Stimulated activated CD4-positive, alpha-beta T cell treated with anti-CD3 and anti-CD28 coated beads, Interleukin-1b, Interleukin-23, amount 100 ng/mL, for 4 hours (primary cell): ENCODE measurements at places on chromosomes 7 and 10.

DNA sequence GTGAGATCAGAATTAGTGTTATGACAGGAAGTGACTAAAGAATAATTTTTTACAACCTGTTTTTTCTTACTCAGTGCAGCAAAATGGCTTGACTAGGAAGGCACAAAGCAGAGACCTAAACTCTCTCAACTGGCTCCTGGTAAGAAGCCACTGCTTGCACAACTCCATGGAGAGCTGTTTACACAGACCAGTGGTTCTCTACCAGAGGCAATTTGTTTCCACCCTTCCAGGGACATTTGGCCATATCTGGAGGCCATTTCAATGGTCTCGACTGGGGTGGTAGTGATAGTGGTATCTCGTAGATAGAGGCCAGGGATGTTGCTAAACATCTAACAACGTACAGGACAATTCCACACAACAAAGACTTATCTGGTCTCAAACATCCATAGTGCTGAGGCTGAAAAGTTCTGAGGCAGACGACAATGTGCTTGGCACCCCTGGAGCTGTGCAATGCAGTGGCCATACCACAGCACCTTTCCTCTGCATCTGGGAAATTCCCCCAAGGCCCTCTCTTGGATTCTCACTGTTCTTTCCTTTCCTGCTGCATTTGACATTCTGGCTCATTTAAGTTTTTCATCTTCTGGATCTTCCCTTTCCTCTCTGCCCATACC, 105.4 kb upstream of the LAMB4 start:
- DNase-seq, result no peak

DNA sequence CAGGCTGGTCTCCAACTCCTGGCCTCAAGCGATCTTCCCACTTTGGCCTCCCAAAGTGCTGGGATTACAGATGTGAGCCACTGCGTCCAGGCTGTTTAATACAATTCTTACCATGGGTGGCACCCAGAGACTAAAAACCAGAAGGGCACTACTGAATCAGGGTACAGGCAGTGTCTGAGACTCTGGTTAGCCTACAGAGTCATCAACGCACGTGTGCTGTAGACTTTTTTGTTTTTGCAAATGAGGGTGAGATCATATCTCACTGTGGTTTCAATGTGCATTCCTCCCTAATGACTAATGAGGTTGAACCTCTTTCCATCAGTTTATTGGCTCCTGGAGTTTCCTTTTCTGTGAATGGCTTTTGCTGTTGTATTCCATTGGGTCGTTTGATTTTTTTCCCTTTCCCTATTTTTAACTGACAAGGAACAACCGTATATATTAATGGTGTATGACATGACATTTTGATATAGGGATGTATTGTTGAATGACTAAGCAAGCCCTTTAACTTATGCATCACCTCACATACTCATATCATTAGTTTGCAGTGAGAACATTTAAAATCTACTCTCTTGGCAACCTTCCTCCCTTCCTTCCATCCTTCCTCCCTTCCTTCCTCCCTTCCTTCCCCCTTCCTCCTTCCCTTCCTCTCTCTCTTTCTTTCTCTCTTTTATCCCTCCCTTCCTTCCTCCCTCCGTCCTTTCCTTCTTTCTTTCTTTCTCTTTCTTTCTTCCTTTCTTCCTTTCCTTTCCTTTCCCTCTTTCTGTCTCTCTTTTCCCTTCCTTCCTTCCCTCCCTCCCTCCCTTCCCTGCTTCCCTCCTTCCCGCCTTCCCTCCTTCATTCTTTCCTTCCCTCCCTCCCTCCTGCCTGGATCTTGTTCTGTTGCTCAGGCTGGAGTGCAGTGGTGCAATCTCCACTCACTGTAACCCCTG, 9.3 kb upstream of the TMEM270 start:
- DNase-seq, result no peak

GRCh38 chr7:152674860-152675758, 832 bp downstream of the XRCC2 start:
- no peak for DNase-seq

DNA sequence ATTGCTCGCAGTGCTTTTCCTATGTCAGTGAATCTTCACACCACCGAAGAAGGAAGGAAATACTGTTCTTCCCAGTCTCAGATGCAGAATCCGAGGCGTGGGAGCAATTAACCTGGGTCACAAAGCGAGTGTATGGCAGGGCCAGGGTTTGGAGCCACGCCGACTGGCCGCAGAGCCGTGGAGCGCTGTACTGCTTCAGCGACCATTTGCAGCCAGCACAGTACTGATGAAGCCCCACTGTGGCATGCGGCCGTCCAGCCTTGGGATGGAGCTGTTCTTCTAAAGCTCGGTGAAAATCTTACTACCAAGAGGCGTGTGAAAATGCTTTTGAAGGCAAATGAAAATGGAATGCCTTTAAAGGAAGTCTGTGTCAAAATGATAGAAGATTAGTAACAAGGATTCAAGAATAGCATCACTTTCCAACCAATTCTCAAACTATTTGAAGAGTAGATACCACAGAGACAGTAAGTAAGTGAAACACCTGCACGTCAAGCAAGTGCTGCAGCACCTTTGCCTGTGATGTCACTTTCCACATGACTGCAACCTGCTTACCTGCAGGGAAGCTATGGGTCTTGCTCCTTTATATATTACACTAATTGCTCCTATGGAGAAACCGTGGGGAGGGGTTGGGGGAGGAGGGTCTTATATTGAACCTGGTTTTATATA, 4.9 kb downstream of the PPP2R2D start:
- no peak for DNase-seq

DNA sequence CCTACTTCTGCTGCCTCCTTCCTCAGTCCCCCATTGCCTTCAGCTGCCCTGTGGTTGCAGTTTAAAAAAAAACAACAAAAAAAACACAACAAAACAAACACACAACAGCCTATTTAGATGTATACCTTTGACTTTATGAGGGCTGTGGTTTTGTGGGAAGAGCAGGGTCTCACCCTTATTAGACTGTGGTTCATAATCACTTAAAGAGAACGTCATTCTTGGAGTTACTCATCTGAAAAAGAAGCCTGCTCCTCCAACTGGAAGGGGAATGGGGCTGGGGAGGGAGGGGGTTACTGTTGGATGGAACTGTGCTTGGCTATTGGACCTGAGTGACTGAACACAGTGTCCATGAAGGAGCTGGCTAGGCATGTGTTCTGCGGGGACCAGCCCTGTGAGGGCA, 48.1 kb downstream of the SDK1 start:
- no peak for DNase-seq
